ENCODE measurements at places on chromosomes 7 and 10.

GRCh38 chr10:23442936-23443335 is 4.1 kb downstream of the OTUD1 start:
- DNase-seq: no peak

DNA sequence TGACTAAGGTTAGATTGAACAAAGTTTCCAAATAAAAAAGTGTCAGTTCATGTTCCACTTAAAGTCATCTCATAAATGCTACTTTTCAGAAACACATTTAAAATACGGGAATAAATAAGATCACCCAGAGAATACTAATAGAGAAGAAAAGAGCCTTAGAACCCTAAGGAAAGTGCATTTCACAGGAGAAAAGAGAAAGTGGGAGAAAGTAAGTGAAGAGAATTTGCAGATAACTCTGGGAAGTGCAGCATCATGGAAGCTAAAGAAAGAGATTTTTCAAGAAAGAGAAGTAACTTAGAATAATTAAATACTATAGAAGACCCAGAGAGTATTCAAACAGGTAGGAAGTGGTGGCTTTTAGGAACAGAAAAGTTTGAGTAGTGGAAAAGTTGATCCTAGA is 132.6 kb downstream of the VTI1A start:
- no peak for DNase-seq

DNA sequence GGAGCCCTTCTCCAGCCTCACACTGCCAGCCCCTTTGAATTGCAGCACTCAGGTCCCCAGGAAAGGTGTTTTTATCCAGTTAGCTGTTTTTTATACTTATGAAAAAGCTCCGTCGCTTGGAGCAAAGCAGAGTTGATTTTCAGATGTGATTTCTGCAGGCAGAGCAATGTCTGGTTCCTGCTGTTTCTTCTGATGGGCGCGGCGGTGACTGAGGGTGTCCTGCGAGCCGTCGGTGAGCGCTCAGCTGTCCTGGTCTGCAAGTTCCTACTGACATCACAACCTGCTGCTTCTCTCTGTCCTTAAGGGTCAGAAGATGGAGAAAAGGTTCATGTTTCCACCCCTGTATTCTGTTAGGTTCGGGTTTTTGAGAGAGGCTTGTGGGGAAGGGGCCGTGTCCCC is 109.6 kb upstream of the FAM20C start:
- no peak for DNase-seq

DNA sequence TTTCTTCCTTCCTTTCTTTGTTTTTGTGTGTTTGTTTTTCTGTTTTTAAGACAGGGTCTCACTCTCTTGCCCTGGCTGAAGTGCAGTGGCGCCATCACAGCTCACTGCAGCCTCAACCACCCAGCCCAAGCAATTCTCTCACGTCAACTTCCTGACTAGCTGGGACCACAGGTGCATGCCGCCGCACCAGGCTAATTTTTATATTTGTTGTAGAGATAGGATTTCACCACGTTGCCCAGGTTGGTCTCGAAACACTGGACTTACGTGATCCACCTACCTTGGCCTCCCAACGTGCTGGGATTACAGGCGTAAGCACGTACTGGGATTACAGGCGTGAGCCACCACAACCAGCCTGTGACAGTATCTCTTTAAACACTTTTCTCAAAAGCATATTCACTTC is 120.7 kb downstream of the DKK1 start:
- DNase-seq: no peak

DNA sequence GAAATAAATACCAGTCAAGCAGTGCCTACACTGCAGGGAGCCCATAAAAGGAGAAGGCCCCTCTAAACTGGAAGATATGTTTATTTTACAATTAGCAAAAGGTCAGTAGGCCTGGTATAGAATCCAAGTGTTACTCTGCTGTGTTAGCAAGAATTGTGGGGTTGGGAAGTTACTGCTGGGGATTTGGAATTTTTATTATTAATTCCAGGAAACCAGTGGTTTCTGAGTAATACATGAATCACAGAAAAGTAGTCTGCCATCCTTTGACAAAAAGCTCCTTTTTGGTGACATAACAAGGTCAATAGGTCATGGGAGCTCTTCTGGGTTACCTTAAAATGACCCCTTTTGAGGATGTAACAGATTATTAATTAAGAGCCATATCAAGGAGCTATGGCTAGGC is 67.4 kb downstream of the ZNF92 start:
- DNase-seq: no peak

DNA sequence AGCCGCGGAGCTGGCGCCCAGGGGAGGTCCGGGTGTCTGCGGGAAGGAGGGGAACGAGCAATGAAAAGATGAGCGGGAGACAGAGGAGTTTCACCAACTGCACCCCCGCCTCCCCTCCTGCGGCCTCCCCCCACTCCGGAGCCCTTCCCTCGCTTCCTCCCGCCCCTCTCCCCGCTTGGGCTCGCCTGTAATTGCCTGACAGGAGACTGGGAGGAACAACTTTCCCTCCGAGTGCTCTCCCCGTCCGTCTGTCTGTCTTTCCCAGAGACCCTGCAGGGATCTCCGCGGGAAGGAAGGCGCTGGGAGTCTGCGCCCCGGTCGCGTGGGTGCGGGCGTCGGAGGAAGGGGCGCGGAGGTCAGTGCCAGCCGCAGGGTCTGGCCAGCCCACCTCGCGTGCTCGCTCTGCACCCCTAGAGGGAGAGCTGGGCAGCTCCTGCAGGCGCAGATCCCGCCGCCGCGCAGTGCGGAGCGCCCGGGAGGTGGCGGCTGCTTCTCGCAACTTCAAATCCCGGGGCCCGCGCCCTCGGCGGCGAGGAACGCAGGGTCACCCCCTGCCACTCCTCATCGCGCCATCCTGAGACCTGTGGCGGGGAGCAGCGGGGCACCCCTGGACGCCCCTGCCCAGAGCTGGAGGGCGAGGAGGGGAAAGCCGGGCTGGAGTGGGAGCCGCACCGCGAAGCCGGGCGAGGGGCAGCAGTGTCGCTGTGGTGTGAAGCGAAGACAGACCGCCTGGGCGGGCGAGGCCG is 511 bp upstream of the NRP1 start:
- peak; percentile 71 for DNase-seq

DNA sequence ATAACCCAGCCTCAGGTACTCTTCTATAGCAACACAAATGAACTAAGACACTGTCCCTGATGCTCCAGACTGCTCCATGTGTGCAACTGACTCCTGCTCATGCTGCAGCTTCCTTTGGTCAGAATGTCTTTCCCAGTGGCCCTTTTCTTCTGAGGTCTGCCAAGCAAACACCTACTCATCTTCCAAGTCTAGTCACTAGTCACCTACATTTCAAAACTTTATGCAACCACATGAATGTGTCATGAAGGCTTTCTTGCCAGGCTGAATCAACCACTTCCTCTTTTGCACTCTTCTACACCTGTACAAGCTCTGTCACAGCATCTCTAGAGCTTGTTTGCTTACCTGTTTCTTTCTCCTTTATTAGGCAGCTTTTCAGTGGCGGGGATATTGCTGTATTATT is 75.8 kb downstream of the LSMEM1 start:
- DNase-seq: peak; percentile 26

DNA sequence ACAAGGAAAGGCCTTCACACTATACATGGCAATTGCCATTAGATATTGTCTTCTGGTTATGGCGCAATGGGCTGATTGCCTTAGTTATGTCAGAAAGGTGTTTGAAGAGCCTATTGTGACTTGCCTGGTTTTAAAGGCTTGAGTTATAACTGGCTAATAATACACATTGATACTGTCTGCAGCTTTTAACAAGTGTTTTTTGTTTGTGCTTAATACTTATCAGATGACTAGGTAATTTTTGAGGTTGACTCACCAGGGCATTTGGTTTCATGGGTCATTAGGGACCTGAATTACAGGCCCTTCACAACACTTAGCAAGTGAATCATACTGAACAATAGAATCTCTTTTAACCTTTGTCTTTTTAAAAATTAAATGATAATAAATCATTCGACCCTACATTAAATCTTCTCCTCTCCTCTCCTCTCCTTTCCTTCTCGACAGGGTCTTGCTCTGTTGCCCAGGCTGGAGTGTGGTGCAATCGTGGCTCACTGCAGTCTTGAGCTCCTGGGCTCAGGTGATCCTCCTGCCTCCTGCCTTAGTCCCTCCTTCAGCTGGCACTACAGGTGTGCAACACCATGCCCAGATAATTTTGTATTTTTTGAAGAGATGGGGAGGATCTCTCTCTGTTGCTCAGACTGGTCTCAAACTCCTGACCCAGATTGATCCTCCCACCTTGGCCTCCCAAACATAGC is 196.3 kb downstream of the JCAD start:
- no peak for DNase-seq

DNA sequence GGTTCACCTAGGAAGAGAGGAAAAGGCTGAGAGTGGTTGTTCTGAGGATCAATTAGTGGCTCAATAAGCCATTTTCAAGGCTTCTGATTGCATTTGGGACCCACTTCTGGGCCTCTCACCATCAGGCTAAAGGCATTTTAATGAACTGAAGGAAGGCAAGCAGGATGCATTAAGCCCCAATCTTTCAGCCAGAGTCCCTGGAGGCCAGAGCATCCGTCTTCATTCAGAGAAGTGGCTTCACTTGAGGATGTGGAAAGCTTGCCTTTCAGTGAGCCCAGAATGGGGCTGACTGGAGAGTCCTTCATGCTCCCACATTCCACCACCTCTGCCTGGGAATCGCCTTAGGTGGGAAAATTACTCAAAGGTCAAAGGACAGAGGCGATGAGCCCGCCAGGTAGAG is 41.8 kb downstream of the COL17A1 start:
- DNase-seq: peak; percentile 11

DNA sequence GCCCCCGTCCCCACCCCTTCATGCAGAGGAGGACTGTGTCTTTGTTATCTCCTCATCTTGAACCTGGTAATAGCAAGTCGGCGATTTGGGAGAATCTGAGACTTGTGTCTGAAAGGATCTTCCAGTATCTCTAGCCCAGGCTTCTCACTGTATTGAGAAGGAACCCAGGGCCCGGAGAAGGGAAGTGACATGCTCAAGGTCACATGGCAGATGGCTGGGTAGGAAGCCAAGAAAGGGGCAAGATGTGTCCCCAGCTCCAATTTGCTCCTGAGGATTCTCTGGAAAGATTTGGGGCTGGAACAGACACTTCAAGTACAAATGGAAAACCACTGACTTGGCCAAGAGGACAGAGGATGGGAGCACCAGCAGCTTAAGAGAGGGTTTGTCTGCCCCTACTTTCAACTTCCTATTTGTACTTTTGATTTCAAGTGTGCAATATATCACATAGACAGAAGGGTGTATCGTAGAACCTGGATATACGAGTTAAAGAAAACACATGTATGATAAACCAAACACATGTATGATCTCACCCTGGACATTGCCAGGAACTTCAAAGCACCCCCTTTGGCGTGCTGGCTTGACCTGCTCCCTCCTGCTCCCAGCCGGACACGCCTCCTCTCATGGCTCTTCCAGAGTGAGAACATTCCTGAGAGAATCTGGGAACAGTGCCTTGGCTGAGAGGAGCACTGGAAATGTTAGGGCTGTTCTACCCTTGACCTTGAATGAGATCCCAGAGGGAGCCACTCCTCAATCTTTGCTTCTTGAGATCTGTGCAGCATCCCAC is 79.7 kb downstream of the CDH23 start:
- DNase-seq: no peak

DNA sequence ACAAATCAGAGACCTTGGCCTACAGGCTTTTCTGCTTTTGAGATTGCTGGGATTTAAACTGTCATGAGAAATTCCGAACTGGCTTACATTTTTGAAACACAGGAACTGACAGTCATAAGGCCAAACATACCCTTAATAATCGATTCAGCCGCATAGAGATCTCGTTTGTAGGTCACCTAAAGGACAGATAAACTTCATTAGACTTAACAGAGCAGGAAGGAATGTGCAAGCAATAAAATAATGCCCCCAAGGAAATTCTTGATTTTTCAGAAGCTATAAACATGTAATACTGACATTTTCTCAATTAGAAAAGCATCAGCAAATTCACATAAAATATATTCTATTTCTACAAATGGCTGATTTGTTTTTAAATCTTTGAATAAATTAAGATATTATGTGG is 120.0 kb downstream of the CRPPA start:
- DNase-seq: no peak

DNA sequence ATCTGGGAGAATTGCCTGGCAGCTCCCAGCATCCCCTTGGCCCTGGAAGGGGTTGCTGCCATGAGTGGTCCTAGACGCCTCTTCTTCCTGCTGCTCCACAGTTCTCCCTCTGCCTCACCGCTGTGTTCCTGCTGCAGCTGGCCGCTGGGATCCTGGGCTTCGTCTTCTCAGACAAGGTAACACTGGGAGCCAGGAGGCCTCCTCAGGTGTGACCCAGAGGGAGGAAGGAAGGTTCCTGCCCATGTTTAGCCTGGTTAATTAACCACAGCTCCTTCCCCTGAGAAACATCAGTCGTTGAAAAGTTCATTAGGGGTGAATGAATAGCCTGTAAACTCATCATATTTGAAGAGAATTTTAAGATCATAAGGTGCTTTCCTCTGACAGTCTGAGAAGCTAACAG is 18.2 kb downstream of the TSPAN33 start:
- DNase-seq: no peak

DNA sequence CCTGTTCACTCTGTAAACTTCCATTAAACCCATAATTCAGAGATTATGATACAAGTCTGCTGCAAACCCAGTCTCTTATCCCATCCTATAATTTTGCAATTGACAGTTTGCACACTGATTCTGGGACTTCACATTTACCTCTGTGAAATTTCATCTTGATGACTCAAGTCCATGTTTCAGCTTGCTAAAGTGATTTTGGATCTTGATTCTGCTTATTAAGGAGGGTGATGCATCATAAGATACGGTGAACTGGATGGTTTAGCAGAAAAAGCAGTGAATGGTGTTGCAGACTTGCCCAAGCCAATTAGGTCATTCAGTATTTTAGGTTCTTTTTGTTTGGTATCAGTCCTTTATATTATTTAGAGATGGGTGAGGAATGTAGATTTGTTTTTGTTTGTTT is 125.5 kb upstream of the PODXL start:
- no peak for DNase-seq

- no peak for DNase-seq
Measured at GRCh38 chr7:19939746-19940145, 166.3 kb upstream of the TMEM196 start.

DNA sequence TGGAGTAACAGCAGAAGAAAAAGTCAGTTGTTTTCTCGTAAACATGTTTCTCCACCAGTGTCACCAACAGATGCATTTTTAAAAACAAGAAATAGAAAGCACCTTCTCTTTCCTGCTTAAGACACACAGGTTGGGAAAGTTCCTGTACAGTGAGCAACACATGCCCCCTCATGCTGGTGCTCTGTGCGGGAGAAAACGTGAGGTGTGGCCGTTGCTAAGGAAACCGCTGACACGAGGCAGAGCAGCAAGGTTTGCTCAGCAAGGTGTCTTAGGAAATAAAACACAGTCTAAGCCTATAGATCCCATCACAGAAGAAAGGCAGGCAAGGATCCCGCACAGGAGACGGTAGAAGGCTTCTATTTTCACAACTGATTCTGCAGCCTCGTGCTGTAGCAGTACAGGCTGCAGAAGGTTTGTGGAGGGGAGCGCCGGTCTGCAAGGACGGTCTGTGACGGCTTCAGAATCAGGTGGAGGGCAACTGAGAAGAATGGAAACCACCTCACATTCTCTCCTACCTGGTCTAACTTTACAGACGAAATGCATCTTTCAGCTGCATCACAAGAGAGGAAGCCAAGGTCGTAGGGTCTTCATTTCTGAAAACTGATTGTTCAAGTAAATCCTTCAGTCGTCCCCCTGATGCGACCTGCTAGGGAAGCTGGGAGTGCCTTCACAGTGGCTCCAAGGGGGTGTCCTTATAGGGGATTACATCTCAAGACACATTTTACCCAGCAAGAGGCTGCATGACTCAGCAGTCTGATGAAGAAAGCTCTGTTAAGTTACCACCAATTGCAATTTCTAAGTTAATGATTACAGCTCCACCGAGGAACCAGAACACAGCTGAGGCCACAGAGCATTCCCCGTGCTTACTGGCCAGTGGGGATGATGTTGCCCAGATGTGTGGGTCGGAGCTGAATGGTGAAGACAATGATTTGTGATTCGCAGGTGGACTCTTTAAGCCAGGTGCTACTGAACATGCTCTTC is 150.7 kb upstream of the KLF14 start:
- DNase-seq: peak; percentile 24
